ENCODE measurements at places on chromosomes 12 and 14. TPM values are rescaled to one million over a fixed set of nuclear protein-coding genes. Genes with fewer than 3 reads are reported as not detected.

- DNase-seq, result no peak
These were observed 795 bp upstream of the ACOT2 start for GRCh38 chr14:73567951-73568885.

- DNase-seq, result no peak
These were observed 10.1 kb downstream of the KRT80 start for GRCh38 chr12:52181746-52182145.

DNA sequence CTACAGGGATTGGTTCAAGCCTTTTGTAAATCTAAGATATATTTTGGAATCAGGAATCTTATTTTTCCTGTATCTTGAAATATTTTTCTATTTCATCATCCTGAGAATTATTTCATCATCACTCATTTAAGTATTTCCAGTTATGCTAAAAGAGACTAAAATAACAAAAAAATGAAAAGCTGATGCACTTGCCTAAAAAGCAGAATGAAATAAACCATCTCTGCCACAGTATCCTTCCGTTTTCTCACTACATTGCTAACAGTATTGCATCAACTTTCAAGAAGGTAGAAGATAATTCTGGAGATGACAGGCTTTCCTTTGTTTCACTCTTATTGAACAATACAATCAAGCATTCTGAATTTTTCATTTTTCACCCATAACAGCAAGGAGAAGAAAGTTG is 31.1 kb upstream of the EIF5 start:
- DNase-seq, result no peak

Gene BRAP
- 20.5 TPM for total RNA-seq

DNA sequence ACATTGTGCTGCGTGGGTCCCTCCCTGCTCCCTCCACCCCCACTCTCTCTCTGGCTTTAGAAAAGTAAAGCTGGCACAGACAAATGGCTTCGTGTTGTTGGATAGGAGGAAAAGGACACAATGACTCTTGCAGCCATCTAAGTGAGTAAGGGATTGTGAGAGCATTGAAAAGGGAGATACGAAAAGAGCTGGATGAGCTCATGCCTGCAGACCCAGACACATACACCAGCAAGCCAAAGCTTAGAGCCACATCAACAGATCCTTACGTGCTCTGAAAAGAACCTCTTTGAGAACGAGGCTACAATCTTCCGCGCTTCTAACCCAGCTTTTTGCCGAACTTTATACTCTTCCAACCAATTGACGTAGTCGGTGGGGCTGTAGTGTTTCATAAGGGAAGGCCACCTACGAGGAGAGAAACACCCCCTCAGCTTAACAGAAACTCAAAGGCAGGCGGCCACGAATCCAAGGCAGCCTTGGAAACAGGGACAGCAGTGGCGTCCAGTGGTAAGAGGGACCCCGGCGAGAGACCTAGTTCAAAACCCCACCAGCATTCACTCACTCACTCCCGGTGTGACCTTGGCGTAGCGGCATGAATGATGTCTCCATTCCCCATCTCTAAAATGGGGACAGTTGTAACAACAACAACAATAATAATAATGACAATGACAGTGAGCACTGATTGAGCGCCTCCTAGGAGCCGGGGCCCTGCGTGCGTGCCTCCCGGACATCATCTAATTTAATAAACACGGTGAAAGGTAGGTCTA is 1.1 kb downstream of the FBXO21 start:
- no peak for DNase-seq

Gene FLVCR2
- 15.4 TPM for total RNA-seq

DNA sequence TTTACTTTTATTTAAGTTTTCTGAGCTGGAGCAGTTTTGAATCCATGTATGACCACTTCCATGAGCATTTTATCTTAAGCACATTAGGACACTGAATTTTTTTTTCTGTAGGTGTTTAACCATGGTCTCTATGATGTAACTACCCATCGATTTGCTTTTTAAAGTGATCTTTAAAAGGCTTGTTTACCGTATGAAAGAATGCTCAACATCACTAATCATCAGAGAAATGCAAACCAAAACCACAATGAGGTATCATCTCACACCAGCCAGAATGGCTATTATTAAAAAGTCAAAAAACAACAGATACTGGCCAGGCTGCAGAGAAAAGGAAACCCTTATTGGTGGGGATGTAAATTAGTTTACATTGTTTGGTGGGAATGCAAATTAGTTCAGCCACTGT is 23.0 kb downstream of the GLRX5 start:
- DNase-seq, result no peak

GRCh38 chr12:8483079-8483478 is 27.3 kb downstream of the CLEC6A start:
- DNase-seq, result no peak

Gene CELA1
- not detected for total RNA-seq

- DNase-seq, result no peak
These were observed 69.6 kb downstream of the NINJ2 start for GRCh38 chr12:593396-594270.

DNA sequence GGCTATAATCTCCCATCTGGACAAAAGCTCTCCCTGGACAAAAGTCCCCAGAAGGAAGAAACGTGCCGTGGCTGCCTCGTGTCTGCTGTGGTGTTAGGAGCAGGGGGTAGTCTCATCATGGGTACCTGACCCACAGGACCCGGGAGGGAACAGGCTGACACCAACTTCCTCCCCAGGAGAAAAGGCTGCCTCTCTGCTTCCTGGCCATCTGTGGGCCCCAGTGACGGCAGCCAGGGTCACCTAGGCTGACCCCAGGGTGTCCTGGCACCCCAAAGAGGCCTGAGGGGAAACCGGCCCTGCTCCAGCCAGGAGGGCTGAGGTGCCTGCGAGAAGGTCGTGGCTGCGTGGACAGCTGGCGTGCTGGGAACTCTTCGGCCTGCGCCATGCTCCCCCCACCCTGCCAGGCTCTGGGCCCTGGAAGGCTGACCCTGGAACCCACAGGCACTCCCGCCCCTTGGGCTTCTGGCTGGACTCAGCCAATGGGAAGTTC is 133.9 kb downstream of the RFLNA start:
- DNase-seq, result no peak

DNA sequence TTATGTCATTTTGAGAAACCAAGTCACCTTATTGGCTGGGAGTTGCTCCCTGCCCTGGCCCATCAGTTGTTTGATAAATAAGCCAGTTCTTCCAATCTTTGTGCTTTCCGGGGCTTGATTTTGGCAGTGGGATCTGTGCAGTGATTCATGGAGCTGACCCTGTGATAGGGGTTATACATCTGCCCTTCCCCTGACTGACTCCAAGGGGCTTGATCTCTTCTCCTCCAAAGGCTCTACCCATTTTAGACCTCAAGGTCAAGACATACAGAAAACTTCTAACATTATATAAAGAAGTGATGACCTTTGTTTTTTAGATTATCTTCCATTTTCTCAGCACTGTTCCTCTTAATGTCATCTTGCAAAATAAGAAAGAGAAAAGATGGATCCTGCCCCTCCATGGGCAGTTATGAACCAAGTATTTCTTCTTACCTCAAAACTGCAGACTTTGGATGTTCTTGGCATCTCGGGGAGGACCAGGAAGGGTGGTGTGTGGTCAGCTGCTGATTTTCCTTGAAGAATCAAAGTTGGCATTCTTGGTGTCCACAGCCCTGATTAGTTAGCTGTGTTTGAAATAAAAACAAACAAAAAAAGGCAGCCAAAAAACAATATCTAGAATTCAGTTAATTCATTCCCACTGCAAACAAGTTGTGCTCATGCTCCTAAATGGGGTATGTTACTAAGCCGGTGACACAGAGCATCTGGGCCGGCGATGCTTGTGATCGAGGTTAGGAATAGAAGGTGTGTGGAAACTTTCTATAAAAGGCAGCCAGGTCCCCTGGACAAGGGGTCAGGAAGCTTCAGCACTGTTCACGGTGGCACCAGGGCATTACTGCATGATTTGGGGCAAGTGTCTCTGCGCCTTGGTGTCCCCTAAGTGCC is 120.2 kb downstream of the SAMD4A start:
- no peak for DNase-seq

- DNase-seq, result no peak
These were observed 299.0 kb downstream of the CCDC91 start for GRCh38 chr12:28489246-28489645.

- DNase-seq, result no peak
These were observed 471.8 kb upstream of the FLRT2 start for GRCh38 chr14:85058150-85058549.
